ENCODE measurements at places on chromosomes 12 and 14.

DNA sequence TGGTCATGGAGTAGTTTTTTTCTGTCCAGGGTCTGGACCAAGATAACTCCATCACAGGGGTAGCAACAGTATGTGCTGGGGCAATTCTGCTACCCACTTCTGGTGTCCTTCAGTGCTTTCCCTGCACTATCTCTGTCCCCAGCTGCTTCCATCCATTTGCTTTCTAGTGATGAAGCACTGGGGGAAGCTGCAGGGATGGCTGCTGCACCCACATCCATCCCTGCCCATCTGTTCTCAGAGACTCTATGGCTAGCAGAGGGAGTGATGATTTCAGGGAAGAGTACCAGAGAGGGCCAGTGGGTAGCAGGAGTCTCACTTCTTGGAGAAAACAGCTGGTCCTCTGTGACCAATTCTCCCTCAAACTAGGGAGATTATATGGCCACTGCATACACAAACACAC, 44.1 kb downstream of the ETV6 start:
- no peak for DNase-seq

GRCh38 chr12:132946246-132946820, 9.8 kb downstream of the ZNF605 start:
- no peak for DNase-seq

GRCh38 chr12:68478516-68479260, 132.0 kb upstream of the RAP1B start:
- DNase-seq = no peak

DNA sequence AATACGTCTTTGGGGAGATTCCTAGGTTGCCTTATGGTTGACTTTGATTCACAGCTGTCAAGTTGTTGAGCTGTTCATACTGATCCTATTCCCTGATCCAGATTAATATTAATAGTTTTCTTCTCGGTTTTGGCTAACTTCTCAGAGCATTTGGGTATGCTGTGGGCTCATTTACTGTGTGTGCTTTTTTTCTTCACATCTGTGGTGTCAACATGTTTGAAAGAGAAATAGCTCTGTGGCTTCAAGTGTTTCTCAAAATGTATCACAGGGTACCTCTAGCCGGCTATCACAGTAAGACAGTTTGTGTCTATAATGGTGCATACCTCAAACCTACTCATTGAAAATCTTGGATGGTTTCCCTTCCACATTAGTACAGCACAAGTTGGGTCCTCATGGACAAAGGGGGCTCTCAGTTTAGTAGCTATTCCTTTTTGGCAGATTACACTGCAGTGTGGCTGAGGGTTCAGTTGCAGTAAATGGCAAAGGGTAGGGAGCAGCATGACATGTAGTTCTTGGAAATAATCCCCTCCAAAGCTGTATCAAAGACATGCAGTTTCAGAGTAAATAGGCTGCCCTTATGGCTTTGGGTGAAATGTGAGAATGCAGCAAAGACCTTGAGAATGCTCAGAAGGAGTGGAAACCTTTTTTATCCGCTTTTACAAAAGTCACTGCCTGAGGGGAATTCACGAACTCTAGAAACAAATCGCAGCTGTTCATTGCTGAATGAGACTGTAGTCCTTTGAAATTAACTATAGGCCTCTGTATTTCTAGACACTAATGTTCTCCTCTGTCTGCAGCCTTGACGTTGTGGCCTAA, 102.4 kb upstream of the ATF1 start:
- no peak for DNase-seq

DNA sequence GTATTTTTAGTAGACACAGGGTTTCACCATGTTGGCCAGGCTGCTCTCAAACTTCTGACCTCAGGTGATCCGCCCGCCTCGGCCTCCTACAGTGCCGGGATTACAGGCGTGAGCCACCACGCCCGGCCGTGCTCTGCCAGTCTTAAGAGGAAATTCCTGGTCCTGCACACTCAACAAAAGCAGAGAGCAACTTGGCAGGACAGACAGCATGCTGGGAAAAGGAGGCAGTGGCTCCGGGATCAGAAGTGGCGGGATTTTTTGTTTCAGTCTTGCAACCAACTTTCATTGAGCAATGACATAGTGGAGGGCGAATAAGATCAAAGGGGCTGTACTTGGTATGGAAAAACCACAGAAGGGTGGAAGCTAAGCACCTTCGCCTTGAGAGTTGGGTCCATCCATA, 2.1 kb downstream of the CKAP4 start:
- no peak for DNase-seq

DNA sequence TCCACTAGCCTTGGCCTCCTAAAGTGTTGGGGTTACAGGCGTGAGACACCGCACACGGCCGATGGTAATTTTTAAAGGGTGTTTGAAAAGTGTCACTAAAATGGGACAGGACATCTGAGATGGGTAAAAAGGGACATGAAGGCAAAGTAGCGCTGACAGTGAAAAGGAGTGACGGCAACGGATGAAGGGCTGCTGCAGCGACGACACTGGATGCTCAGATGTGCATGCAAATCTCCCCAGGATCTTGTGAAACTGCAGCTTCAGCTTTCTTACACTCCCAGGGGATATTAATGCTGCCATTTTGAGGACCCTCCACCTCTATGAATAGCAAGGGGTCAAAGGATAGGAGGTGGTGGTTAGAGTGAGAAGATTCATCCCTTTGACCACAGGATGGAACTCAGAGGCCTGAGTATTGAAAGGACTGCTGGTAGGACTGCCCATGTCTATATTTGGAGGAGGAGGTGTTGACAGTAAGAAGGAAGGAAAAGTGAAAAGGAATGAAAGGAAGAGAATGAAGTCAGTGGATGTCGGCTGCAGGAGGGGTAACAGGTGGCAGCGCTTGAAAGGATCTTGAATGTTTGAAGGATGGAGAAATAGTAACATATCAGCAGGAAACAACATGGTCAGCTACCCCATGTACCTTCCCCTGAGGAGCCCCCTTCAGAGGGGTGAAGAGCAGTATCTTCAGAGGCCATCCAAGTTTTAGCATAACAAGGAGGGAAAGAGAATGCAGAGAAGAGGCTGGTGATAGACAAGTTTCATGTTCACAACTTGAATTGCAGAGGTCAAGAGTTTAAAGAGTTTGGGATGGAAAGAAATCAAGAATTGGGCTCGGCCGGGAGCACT, 37.1 kb downstream of the CLIP1 start:
- no peak for DNase-seq

DNA sequence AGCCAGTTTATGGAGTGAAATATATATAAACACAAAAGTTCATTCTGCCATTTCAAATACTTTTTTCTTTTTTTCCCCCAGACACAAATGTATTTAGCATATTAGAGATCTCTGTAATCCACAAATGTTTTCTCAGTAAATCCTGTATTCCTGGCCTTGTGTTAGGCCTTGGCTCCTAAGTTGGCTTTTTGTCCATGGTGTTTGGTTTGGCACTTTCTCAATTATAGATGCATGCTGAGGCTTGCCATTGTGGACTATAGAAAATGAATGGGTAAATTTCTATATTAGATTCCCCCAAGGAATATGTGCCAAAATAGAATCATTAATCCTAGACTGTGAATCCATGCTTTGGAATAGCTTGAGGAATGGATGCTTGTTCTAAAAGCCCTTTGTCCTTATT, 17.0 kb downstream of the RIC8B start:
- no peak for DNase-seq

DNA sequence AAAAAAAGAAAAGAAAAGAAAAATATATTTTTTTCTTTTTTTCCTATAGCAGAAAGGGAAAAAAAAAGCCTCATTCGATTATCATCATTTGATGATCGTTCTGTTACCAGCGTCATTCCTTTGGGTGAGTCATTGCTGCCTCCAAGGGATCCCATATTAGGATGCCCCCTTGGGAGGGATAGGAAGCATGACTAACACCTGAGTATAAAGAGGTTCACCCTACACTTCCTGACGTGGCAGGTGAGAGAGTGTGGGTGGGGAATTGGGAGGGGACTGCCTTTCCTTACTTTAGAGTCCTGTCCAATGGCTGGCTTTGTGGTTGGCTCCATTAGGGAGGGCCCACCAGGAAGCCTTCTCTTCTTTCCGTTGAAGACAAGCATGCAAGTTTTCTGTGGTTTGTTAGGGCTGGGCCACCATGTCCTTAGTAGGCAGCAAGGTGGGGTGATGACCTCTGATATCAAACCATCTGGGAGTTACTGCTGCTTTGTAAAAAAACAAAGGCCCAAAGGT, 56.1 kb upstream of the FUT8 start:
- DNase-seq = no peak

- DNase-seq = no peak
These were observed 10.2 kb downstream of the KITLG start for GRCh38 chr12:88570103-88570502.

DNA sequence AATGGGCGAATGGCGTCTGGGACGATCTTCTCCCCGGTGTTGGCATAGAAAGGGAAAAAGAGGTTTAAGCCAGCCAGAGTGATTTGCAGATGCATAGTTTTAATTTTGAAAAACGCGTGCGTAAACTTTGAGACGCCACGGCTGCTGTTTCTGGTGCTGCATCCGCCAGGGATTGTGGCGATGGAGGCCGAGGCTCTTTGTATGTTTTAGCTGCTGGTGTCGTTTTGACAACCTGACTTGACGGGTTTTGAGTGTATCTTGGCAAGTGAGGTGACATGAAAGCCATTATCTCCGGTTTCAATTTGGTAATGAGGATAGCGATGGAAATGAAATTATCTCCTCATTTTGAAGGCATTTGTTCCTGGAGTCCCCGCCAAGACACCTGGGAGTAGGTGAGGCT, 1.6 kb downstream of the PTGDR start:
- DNase-seq = no peak

DNA sequence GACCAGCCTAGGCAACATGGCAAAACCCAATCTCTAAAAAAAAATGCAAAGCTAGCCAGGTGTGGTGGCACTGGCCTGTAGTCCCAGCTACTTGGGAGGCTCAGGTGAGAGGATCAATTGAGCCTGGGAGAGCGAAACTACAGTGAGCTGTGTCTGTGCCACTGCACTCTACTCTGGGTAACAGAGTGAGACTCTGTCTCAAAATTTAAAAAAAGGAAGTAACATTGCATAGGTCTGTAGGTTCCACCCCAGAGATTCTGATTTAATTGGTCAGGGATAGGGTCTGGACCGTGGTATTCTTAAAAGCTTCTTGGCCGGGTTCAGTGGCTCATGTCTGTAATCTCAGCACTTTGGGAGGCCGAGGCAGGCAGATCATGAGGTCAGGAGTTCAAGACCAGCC, 26.2 kb downstream of the ZC2HC1C start:
- DNase-seq = no peak

DNA sequence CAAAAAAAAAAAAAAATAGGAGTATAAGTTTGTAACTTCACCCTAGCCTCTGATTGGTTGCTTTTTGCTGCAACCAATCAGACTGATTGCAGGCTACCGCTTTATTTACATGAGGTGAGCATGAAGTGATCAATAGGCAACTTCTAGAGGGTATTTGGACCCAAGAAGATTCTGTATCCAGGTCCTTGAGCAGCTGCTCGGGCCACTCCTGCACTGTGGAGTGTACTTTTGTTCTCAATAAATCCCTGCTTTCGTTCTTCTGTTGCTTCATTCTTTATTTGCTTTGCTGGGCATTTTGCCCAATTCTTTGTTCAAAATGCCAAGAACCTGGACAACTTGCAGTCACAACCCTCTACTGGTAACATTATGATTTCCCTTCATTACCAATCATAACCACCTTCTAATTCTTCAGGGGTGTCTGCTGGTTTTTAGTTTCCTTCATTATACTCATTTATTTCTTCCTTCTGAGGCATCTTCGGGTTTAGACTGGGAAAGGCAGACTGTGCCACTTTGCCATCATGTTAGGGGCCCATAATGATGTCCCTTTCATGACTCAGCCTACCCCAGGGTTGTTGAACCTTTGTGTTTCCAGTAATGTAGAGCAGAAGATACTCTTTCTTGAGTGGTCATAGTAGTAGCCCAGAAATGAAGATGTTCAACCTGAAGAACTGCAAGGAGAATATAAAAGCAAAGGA, 43.4 kb upstream of the LIMA1 start:
- no peak for DNase-seq

DNA sequence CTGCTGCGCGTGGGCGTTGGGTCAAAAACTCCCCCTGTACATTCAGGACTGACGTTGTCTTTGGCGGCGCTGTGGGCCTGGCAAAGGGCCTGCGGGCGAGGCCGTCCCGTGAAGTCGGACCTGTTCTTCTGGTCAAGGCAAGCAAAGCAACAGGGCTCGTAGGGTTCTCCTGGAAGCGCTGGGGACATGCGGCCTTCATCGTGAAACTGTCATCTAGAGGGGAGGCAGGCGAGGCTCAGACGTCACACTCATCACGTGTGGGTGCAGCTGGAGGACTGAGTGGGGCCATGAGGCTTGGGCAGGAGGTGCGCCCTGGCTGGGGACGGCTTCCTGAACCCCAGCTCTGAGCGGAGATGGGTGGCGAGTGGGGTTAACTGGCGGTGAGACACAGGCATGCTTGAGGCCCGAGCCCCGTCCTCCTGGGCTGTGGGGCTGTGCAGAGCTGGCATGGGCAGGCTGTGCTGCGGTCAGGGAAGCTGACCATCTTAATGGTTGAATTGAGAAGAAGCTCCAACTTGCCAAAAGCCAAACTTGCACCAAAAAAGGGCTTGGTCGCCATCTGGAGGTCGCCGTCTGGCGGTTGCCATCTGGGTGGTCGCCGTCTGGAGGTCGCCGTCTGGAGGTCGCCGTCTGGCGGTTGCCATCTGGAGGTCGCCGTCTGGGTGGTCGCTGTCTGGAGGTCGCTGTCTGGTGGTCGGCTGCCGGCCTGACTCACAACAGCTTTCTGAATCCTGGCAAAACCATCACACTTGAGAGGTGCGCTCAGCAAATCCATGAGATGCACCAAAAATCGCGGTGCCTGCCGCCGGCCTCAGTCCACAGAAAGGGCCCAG, 66.2 kb downstream of the NOC4L start:
- no peak for DNase-seq

DNA sequence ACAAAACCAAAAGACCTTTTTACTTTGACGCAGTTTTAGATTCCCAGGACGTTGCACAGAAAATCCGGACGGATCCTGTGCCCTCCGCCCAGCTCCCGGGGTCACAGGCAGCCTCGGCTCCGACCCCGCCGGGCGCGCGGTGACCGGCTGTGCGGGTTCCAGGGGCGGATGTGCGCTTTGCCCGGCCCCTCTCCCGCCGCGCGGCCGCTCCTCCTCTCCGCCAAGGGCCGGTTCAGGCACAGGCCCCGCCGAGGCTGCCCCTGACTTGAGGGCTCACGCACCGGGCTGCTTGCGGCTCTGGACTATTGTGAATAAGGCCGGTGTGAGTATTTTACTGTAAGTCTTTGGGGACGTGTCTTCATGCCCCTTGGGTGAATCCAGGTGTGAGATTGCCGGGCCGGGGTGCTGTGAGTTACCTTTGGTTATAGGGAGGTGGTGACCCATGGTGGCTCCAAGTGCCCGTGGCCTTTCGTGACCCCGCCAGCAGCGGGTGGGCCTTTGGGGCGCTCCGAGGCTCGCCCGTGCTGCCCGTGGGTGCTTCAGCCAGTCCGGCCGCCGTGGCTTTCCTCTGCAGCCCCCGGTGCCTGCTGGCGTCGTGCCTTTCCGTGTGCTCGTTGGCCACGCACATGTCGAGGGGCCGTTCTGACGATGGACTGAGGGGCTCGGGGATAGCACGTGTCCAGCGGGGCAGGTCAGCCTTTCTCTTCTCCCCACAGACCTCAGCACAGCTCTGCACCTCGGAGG, 45.9 kb downstream of the NOC4L start:
- no peak for DNase-seq

All from effector CD4-positive, alpha-beta T cell (primary cell).